CD4-positive, alpha-beta memory T cell (primary cell): ENCODE measurements at places on chromosomes 16 and 17. TPM values are rescaled to one million over a fixed set of nuclear protein-coding genes. Genes with fewer than 3 reads are reported as not detected.

DNA sequence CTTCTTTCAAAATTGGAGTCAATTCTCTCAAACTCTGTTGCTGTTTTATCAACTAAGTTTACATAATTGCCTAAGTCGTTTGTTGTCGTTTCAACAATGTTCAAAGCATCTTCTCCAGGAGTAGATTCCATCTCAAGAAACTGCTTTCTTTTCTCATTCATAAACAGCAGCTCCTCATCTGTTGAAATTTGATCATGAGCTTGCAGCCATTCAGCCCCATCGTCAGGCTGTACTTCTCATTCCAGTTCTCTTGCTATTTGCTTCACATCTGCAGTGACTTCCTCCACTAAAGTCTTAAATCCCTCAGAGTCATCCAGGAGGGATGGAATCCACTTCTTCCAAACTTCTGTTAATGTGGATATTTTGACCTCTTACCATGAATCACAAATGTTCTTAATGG is 230.6 kb downstream of the IRF8 start:
- no peak for DNase-seq

DNA sequence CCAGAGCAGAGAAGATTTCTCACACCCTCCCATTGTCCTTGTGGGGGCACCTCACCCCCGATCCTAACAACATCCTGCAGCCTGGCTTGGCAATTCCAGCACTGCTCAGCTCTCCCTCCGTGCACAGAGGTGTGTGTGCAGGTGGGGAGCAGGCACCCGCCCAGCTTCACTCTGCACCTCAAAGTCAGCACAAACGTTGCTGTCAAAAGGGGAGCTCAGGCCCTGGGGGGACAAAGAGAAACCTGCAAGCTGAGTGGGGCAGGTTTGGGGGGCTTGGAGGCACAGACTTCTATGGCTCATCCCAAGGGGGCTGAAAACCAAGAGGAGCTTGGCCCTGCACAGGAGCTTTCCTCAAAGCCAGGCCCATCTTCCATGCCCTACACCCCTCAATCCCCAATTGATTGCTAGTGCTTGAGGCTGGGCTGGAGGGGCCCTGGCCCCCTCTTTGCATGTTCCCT is 231.9 kb upstream of the TNRC6C start:
- DNase-seq: no peak

DNA sequence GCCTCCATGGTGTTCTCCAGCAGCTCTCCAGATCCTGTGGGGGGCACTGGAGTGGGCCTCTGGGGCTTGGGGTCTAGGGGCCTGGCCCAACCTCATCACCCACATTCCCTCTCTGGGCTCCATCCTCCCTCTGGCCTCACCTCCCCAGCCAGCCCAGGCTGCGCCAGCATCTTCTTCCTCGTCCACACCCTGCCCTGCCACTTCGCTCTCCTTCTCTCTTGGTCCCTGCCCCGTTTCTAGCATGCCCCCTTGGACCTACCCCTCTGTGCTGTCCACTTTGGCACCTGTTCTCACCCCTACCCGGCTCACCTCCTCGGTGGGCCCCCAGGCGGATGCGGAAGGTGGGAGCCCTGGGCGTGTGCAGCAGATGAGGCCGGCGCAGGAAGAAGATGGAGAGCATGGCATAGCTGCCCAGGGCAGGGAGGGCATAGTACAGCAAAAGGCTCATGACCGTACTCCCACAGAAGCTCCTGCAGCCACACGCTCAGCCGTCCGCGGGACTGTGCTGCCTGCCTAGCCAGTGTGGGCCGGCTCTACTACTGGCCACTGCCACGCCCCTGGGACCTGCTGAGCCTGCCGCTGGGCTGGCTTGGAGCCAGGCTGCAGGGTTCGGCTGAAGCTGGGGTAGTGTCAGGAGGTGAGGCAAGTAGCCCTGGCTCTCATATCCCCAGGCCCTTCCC is at the start of gene GDPD3:
GDPD3 (minus strand) TSS at position 507 of the 680 bp plus-strand sequence; CDS start at position 448, 59 bp downstream.
- DNase-seq: no peak

DNA sequence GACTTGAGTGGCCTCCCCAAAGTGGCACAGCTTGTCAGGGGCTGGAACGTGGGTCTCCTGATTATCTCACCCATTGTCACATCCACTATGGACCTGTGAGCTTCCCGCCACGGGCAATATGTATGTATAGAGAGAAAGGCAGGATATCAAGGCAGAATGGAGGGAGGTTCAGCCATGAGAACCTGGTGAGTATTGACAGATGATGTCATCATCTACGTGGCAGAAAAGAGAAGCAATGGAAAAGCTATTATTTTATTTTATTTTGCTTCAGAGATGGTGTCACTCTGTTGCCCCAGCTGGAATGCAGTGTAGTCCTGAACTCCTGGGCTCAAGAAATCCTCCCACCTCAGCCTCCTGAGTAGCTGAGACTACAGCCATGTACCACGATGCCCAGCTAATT is 13.4 kb upstream of the PDK2 start:
- peak; percentile 3 for DNase-seq

- DNase-seq: no peak
Observed at GRCh38 chr17:68829211-68829610, 126.0 kb downstream of the ABCA8 start.

DNA sequence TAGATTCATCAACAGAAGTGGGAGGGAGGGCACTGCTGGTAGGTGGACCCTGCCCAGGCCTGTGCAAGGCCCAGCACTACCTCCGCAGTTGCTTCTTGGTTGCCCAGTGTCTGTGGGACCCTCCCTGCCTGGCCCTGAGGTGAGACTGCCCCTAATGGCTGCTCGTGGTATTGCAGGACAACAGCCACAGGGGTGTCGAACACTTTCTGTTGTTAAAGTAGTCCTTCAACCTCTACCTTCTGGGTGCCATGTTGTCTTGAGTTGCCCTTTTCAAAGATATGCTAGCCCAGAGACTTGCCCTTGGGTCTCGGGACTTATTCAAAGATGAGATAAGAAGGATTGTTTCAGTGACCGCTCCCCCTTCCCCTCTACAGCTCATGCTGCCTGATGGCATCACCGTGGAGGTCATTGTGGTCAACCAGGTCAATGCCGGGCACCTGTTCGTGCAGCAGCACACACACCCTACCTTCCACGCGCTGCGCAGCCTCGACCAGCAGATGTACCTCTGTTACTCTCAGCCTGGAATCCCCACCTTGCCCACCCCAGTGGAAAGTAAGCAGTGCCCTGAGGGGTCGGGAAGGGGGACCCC is 29.1 kb downstream of the AKAP1 start:
- peak; percentile 50 for DNase-seq

DNA sequence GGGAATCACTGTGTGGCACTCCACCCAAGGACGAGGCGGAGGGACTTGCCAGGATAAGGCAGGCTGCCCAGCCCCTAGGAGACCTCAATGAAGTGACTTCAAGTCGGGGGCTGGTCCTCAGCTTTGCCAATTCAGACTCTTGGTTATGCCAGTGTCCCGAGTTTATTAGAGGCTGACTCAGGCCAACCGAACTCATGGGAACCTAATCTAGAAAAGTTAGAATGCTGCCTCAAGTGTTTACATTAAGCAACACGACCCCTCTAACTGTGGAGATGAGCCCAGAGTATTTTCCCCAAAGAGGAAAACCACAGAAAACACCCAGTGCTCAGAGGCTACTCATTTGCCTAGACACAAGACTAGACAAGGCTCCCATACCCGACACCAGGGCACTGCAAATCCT is 1.1 kb upstream of the TEKT3 start:
- DNase-seq: no peak

DNA sequence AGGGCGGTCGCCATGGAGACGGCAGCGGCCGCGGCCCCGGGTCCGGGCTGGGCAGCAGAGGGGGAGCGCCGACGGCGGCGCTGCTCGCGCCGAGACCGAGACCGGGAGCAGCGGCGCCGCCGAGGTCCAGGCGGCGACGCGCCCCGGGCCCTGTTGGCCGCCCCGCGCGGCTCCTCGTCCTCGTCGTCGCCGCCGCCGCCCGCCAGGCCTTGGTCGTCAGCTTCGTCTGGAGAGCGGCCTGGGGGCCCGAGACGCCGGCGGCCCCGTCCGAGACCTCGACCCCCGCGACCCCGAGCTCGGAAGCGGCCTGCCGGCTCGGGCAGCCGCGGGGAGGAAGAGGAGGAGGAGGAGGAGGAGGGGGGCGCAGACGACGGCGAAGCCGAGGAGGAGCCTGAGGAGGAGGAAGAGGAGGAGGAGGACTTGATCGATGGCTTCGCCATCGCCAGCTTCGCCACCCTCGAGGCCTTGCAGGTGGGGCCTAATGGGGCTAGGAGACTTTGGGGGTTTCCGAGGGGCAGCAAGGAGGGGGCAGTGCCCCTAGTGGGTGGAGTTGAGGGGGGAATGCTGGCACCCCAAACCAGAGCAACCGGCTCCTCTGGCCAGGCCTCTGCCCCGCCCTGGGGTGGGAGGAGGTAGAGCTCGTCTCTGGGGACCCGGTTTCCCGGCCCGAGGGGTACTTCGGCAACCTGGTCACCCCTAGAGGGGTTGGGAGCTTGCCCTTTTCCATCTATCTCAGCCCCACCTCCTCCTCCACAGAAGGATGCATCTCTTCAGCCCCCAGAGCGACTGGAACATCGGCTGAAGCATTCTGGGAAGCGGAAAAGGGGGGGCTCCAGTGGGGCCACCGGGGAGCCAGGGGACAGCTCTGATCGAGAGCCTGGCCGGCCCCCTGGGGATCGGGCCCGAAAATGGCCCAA is 1.5 kb downstream of the FBRS start:
- peak; percentile 34 for DNase-seq

- DNase-seq: no peak
Observed at GRCh38 chr16:2913603-2914002, 1.9 kb downstream of the FLYWCH1 start.

DNA sequence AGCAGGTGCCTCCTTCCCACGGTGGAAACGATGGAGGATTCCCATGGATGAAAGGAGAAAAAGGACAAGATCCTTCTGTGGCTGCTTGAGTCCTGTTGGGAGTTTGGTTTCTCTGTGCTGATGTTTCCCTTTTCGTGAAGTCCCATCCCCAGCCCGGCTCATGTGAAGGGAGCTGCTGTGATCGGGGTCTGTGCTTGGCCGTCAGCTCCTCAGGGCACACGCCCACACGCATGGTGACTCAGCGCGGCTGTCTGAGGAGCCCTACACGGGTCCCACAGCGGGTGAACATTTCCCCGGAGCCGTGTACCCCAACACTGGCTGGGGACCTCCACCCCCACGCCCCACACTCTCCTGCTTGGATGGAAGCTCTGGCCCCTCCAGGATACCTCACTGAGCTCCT is 44.5 kb upstream of the SSTR5 start:
- no peak for DNase-seq

The QPRT gene
- total RNA-seq: 0.99 TPM

The MSLN gene
- total RNA-seq: not detected

The ADORA2B gene
- 0.23 TPM for total RNA-seq

The TAC4 gene
- not detected for total RNA-seq

The FLYWCH2 gene
- total RNA-seq: 24.1 TPM

The BTBD17 gene
- total RNA-seq: not detected
